CD4-positive, alpha-beta T cell (primary cell): ENCODE measurements at places on chromosomes 12 and 14. TPM values are rescaled to one million over a fixed set of nuclear protein-coding genes. Genes with fewer than 3 reads are reported as not detected.

GRCh38 chr12:91205811-91206210, 23.2 kb upstream of the DCN start:
- H3K27me3 ChIP-seq = no peaks in the 10 kb centered on the region
- no peaks in the 10 kb centered on the region for H3K36me3 ChIP-seq
- no peaks in the 10 kb centered on the region for H3K4me1 ChIP-seq
- no peak overlapping the region for H3K4me3 ChIP-seq

DNA sequence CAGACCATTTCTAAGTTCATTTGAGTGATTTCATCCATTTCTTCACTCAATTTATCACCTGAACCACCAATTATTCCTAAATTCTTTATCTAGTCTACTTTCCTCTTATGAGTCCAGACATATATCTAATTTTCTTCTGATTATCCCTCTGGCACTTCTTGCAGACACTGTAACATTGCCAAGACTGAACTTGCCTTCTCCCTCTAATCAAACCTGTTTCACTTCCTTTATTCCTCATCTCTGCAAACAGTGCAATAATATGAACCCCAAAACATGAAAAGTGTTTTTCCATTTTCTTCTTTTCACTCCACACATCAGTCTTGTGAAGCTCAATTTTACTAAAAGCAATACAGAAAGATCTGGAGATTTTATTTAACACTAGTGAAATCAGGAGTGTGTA, 37.8 kb upstream of the PTPRQ start:
- no peaks in the 10 kb centered on the region for H3K27me3 ChIP-seq
- no peak overlapping the region for H3K27ac ChIP-seq
- no peak overlapping the region for H3K4me3 ChIP-seq
- H3K4me1 ChIP-seq = no peaks in the 10 kb centered on the region
- no peak for DNase-seq
- no peaks in the 10 kb centered on the region for H3K36me3 ChIP-seq

- no peak for DNase-seq
- peaks cover 3% of the 10 kb centered on the region for H3K4me1 ChIP-seq
- H3K27ac ChIP-seq = no peak overlapping the region
- H3K27me3 ChIP-seq = no peaks in the 10 kb centered on the region
- no peak overlapping the region for H3K4me3 ChIP-seq
These were observed 52.9 kb downstream of the SH2B3 start for GRCh38 chr12:111458546-111459172.

DNA sequence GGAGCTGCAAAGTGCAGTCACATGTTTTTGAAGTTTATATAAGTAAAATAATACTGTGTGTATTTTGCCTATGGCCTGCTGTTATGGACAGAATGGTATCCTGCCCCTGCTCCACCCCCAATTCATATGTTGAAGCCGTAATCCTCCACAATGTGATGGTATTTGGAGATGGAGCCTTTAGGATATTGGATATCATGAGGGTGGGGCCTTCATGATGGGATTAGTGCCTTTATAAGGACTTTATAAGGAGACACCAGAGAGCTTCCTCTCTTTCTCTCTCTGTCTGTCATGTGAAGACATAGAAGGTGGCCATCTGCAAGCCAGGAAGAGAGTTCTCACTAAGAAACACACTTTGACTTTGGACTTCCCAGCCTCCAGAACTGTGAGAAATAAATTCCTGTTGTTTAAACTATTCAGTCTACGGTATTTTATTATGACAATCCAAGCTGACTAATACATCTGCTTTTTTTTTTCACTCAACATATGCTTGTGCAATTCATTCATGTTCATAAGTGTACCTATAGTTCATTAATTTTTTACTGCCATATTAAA, 3.1 kb upstream of the CHPT1 start:
- H3K36me3 ChIP-seq = no peaks in the 10 kb centered on the region
- DNase-seq = no peak
- no peak overlapping the region for H3K4me3 ChIP-seq
- peaks cover 21% of the 10 kb centered on the region for H3K4me1 ChIP-seq
- H3K27ac ChIP-seq = no peak overlapping the region
- no peaks in the 10 kb centered on the region for H3K27me3 ChIP-seq

- H3K27ac ChIP-seq = no peak overlapping the region
- no peak for DNase-seq
- peaks cover 23% of the 10 kb centered on the region for H3K27me3 ChIP-seq
- peaks cover 5% of the 10 kb centered on the region for H3K4me1 ChIP-seq
- no peaks in the 10 kb centered on the region for H3K36me3 ChIP-seq
- H3K4me3 ChIP-seq = no peak overlapping the region
These were observed 56.5 kb upstream of the DLK1 start for GRCh38 chr14:100670017-100670752.

Gene LRIG3
- not detected for total RNA-seq

Gene C12orf42
- 3.9 TPM for total RNA-seq
